ENCODE measurements at places on chromosomes 7 and 10.

GRCh38 chr10:124644771-124645415 is 99.3 kb downstream of the FAM53B start:
- DNase-seq = no peak

GRCh38 chr10:98309366-98310355 is 41.7 kb upstream of the LOXL4 start:
- DNase-seq = peak; percentile 79

DNA sequence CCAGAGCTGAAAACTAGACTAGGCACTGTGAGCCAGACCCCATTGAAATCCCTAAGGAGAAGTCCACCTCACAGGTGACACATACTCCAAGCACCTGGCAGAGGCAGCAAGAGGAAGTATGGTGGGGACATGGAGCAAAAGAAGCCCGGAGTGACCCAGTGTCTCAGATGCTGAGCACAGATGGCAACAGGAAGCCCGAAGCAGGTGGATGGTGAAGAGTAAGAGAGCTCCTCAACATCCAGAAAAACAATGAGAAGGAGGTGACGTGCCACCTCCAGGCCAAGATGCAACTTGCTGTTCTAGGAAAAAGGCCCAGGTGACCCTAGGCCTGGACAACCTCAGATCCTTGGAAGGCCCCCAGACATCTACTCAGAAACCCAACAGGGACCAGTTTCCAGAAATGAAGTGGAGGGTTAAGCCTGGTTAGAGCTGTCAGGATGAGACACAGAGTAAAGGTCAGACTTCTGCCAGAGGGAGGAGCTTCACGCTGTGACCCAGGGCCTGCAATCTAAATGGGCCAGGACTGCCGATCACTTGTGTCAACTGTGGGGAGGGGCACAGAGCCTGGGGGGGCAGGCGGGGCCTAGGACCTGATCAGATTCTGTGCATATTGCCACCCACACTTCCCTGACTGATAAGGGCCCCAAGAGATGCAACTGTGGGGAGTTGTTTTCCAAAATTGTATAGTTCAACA is 2.4 kb upstream of the COBL start:
- no peak for DNase-seq

- peak; percentile 66 for DNase-seq
Measured at GRCh38 chr10:72044417-72045041, 43.8 kb downstream of the SPOCK2 start.

GRCh38 chr10:63630931-63631680 is 109.9 kb downstream of the REEP3 start:
- no peak for DNase-seq

DNA sequence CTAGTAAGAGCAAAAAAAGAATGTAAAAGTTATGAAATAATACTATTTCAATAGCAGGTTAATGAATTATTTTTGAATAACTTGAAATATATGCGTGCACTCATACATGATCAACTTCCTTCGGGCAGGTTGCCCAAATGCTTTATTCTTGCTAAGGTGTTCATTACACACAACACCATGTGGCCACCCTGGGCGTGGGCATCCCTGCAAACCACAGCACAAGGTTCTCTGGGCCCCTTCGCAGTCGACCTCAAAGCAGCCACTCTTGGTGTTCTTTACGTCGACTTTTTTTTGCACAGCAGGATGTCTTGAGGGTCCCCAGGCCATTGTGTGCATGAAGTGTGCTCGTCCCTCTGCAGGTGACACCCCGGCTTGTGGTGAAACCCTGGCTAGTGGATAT is 300.7 kb upstream of the PITRM1 start:
- no peak for DNase-seq

GRCh38 chr10:78695846-78696245 is 372.9 kb upstream of the ZMIZ1 start:
- no peak for DNase-seq

DNA sequence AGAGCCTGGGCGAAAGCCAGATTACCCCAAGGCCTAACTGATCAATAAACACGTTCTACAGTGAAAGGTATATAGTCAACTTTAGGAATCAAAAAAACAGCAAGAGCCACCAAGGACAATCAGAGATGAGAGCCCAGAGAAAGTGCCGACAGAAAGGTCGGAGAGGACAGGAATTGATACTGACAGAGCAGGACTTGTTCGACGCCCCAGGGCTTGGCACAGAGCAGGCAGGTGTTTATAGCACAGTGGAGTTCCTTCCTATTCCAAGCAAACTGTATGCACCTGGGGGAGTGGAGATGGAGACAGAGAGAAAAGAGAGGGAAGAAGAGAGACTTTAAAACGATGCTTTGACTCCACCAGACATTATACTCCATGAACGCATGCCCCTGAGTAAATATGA is 39.5 kb downstream of the PPP1R3C start:
- no peak for DNase-seq

GRCh38 chr10:124685261-124685660 is 58.9 kb downstream of the FAM53B start:
- DNase-seq = no peak

GRCh38 chr10:128539510-128540127 is 413.4 kb upstream of the MKI67 start:
- no peak for DNase-seq

- DNase-seq = no peak
Measured at GRCh38 chr7:921581-922333, 32.7 kb downstream of the ADAP1 start.

GRCh38 chr10:54478601-54479000 is 322.4 kb downstream of the PCDH15 start:
- DNase-seq = no peak

GRCh38 chr7:26856176-26856985 is 8.0 kb downstream of the SKAP2 start:
- DNase-seq = peak; percentile 58

DNA sequence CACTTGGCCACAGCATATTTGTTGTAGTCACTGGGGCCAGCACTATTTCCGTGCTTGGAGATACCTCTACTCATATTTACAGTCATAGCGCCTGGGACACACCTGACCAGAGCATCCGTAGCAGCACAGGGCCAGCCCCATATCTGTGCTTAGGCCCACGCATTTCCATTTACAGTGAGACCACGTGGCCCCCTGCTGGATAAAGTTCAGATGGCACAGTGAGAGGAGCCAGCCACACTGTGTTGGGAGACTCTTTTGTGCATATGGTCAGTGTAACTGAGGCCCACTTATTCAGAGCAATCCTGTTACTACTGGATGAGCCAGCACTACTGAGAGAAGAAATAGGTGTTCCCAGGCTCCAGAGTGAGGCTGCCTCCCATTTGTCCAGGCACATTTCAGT is 455.3 kb downstream of the REEP3 start:
- no peak for DNase-seq

- DNase-seq = no peak
Measured at GRCh38 chr7:133822868-133823552, 304.1 kb upstream of the LRGUK start.

- no peak for DNase-seq
Measured at GRCh38 chr10:70465832-70466231, 12.7 kb upstream of the PALD1 start.

DNA sequence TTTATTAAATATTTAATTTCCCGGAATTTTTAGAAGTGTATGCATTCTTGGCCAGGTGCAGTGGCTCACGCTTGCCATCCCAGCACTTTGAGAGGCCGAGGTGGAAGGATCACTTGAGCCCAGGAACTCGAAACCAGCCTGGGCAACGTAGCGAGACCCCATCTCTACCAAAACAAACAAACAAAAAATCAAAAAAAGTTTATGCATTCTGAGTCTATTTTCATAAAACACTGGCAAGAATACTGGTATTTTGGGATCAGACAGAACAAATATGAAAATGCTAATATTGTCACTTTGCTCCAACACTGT is 440.8 kb upstream of the FOXK1 start:
- DNase-seq = no peak

GRCh38 chr10:8712656-8713055 is 658.2 kb downstream of the GATA3 start:
- DNase-seq = no peak

DNA sequence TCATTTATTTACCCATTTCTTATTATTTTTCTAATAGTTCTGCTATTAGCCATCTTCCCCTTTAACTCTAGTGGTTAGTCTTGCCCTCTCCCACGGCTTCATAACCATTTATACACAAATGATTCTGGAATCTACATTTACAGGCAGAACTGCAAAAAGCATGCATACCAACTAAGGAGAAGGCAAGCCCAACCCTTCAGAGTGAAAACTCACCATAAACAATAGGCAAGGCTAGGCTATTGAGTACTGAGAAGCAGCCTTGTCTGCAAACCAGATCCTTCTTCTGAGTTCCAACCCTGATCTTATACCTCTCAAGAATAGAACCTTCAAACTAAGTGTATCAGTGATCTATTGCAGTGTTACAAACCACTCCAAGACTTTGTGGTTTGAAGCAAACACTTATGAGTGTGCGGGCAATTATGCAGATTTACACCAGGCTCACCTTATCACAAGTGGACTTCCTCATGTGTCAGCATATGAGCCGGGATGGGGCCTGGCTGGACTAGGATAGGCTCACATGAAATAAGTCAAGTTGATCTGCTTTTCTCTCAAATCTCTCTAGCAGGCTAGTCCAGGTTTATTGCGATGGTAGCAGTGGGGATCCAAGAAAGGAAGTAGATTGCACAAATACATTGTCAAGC is 896.9 kb upstream of the PHF14 start:
- DNase-seq = no peak

DNA sequence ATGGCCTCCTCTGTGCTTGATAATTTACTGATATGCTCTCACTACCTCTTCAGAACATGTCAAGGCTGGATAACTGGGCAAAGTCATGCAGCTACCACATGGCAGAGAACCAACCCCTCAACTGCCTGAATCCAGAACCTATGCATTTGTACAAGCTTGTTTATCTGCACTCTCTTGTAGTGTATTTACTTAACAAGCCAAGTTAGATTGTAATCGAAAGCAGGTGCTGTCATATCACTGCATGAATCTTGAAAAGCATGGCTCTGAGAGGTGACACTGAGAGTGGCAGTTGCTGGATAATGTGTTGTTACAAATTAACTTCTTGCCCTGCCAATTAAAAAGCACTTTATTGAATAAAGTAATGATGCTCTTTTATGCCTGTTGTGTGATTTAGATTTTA is 588.6 kb downstream of the NRG3 start:
- no peak for DNase-seq

- peak; percentile 45 for DNase-seq
Measured at GRCh38 chr7:95396136-95397032, at the start of gene PON3. Gene PON3, minus strand, starts transcription at chr7:95396375. Its CDS starts 25 bp downstream, at chr7:95396350.

- DNase-seq = no peak
Measured at GRCh38 chr10:121065330-121065729, 214.2 kb downstream of the WDR11 start.

DNA sequence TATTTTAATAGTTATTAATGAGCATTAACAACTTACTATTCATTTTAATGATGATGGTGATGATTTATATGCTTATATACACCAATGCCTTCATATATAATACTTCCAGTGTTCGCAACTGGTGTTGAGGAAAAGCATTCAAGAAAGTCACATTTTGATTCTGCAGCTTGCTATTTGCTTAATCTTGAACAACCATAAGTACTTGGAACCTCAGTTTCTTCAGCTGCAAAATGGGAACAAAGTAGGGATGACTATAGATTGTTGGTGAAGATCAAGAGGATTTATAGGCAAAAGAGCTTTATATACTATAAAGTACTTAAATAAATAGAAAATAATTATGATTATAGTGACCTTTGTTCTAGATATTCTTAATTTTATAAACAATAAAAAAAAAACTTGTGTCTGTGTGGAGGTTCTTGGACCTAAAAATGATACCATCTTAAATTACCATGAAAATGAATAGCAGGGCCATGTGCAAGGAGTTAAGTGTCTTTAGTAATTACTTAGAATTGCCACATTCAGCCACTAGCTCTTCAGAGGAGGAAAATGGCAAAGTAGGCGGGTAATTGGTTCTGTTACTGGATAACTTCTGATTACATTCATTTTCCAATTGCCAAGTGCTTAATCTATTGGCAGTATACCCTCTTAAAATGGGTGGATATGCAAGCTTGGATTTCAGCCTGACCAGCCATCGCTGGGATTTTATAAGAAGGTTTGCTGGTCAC is 4.5 kb downstream of the ARID5B start:
- DNase-seq = no peak

DNA sequence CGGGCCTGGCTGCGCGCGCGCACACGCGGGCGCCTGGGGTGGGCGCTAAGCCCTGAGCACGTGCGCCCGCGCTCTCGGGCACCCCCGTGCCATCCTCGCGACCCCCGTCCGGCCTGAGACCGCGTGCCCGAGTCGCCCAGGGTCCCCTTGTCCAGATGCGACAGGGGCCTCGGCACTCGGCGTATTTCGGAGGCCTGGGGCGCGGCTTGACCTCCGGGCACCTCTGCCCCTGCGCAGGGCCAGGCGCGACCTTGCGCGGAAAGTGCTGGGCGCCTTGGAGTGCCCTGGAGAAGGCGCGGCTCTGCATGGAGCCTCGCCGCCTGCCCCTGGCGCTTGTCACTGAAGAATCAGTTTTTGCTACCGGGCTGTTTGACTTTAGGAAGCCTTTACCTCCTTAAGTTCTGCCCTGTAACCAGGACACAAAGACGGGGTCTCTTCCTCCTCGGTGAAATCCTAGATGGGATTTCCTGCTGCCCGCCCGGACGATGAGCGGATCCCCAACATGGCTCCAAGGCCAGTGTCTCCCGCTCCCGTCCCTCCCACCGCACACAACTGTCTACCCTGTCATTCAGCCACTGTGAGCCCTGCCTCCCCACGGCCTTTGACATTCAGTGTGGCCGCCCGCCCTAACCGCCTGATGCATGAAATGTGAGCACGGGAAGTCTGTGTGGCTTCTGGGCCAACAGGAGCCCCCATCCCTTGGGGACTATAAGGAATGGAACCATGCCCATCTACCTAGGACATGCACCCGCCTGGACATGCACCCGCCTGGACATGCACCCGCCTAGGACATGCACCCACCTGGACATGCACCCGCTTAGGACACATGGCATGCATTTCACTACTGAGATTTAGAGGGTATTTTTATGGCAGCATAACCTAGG is 1.1 kb upstream of the STK32C start:
- DNase-seq = peak; percentile 58
